ENCODE measurements at places on chromosomes 2 and 18.
A peak's percentile ranks its signal among the peaks of the same experiment; 100 is the strongest.

- no peak for DNase-seq
Observed at GRCh38 chr18:1891641-1892040, 679.7 kb downstream of the METTL4 start.

DNA sequence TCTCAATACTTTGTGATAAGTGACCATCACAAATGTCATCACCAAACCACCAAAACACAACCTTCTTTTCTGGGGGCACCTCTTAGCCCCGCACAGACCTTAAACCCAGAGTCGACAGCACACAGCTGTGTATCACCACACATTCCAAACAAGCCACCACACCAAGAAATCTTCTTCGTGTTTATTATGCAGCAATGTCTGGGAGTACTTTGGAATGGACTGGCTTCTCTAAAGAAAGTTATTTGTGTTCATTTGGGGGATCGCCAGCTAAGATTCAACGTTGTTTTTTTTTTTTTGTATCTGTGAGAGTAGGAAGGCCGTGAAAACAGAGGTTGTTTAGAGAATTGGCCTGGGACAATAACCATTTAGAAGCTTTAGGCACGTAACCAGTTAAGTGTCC is 1.1 kb upstream of the MTA3 start:
- no peak for DNase-seq

DNA sequence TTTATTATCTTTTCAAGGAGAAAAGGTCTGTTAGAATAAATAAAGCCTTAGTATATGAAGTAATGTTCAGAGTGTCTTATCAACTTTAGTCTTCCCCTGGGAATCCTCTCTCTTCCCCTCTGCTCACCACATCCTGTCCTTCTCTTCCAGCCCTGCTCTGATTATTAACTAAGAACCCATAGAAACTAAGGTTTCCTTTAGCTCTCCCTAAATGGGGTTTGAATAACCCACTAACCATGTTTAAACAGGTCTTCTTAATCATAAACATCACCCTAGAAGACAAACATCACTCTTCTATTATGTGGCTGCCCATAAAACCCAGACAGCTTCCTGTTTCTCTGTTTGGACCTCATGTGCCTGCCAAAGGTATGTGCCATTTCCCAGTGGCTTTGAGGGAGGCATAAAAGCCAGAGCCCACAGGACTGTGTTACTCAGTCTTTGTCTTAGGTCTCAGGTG is 50.1 kb downstream of the SLC14A1 start:
- DNase-seq, result no peak

GRCh38 chr2:158079672-158080071 is 22.0 kb upstream of the UPP2 start:
- no peak for DNase-seq

GRCh38 chr18:9663377-9663776 is 44.7 kb upstream of the RAB31 start:
- DNase-seq, result no peak

DNA sequence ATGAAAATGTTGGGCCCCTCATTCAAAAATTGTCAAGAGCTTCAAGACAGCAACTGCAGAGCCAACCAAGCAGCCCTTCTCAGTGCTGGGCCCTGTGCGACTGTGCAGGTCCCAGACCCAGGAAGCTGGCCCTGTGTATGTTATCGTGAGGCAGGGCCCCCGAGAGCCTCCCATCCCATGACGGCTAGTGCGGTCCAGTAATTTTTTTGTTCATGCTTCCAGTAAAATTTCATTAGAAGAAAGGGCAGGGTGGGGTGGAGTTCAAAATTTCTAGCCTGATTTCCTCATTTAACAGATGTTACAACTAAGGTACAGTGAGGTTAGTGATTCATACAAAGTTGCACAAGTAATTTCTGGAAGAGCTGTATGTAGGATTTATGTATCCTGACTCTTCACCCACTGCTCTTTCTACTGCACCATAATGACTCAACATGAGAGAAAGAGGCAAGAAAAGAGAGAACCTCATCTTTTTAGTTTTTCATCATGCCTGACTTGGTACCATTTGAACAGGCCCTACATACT is 105.5 kb downstream of the ZEB2 start:
- DNase-seq, result peak; percentile 18

DNA sequence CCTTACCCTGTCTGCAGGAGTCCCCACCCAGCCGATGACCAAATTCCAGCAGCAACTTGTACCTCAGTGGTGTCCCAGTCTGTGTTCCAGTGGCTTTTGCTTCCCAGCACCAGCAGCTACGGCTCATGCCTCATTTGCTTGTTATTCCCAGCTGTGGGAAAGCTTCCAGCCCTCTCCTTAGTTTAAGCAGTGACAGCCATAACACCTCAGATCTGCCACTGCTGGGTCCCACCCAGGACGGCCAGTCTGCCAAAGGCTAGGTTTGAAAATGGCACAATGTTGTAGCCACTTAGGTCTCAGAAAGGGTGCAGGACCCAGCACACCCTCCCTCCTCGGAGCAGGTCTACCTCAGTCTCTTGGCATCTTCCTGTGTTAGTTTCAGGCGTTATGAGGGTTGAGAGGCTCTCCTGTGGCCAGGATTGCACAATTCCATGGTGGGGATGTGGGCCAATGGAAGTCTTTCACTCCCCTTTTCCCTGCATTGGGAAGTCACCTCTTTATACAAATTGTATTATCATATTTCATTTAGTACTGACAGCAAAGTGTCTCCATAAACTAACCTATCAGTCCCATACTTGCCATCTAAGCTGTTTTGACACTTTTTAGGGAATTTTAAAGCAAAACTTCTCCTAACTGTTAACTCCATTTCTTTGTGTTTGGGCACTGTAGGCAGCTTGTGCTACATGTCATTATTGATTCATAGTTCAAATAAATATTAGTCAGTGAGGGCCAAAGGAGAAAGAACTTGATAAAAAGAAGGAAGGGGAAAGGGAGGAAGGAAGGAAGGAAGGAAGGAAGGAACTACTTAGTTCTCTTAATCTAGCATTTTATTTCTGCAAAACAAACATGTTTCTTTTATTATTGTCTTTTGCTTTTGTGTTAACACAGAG is 62.9 kb upstream of the FAM110C start:
- no peak for DNase-seq

GRCh38 chr2:84776011-84776410 is 104.9 kb downstream of the TRABD2A start:
- DNase-seq, result no peak

DNA sequence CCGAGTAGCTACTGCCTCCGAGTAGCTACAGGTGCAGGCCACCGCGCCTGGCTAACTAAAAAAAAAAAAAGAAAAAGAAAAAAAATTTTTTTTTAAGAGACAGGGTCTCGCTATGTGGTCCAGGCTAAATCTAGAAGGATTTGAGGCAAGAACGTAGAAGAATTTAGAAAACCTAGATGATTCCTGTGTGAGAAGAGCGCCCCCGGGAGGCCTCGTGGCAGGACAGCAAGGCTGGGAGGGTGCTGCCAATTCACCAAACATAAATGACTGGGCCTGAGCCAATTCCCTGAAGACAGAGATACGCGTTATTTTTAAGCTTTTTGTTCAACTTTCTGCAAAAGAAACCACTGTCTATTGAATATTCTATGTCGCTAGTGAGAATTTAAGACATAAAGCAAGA is 90.1 kb upstream of the TGFA start:
- DNase-seq, result no peak

DNA sequence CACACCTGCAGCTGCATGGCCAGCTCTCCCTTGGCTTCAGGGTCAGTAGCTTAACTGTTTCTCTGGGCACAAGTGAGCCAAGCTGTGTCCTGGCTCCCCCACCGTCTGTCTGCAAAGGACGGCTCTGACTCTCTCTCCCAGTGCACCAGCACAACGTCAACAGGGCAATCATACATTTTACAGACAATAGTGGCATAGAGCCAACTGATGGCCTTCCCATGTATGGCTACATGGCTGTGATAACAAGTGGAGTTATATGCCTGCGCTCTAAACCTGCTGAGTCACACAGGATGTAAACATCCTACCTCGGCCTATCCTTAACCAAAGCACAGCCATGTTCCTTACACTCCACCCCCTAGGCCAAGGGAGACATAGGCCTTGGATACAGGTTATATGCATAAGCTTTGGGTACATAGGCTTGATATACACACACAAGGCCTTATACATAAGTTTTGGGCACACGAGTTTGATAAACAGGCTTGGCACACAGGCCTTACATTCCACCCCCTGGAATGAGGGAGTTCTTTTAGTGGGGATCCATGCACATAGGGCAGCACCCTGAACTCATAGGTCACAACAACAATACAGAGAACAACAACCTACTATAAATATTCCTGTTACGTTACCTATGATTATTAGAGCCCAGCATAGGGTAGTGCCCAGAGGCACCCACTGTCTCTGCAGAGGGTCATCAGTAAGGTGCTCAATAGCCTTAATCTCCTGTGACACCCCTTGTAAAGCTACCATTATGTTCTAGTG is 17.7 kb downstream of the PHOSPHO2 start:
- DNase-seq, result no peak

DNA sequence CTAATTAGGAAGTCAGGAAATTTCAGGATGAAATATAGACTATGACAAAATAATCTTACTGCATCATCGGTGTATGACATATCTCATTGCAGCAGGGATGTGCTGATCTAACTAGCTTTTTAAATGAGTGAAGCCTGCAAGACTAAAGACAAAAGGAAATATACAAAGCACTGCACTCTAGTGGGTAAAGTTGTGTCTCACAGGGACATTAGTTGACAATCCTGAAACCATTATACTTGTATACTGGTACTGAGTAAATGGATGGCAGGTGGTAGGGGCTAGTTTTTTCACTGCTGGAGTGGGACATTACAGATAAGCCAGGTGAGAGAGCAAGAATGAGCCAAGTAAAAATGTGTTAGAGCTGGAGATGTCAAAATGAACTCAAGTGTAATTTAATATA is 317.5 kb upstream of the RAB6C start:
- DNase-seq, result no peak

DNA sequence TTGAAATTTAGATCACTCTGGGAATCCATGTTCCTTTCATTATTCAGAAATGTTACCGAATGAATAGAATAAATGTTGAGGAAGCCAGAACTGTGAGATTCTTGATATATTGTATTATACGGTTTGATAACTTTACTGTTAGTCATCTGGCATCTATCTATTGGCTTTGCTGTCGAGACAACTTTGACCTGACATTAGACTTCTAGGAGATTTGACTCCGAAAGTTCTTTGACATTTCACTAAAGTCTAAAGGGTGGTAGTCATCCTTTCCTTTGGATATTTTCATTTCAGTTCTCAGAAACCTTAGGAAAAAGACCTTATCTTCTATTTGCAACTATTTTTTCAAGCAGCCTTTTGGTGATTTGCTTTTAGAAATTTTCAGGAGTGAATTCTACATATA is 1.9 kb downstream of the BMPR2 start:
- no peak for DNase-seq

GRCh38 chr2:23522726-23523372 is 137.9 kb downstream of the KLHL29 start:
- no peak for DNase-seq

GRCh38 chr2:60644951-60645350 is 91.5 kb upstream of the BCL11A start:
- no peak for DNase-seq

GRCh38 chr18:58309610-58310239 is 265.7 kb downstream of the NEDD4L start:
- no peak for DNase-seq

- no peak for DNase-seq
Observed at GRCh38 chr2:180191432-180192124, 184.5 kb upstream of the CWC22 start.

DNA sequence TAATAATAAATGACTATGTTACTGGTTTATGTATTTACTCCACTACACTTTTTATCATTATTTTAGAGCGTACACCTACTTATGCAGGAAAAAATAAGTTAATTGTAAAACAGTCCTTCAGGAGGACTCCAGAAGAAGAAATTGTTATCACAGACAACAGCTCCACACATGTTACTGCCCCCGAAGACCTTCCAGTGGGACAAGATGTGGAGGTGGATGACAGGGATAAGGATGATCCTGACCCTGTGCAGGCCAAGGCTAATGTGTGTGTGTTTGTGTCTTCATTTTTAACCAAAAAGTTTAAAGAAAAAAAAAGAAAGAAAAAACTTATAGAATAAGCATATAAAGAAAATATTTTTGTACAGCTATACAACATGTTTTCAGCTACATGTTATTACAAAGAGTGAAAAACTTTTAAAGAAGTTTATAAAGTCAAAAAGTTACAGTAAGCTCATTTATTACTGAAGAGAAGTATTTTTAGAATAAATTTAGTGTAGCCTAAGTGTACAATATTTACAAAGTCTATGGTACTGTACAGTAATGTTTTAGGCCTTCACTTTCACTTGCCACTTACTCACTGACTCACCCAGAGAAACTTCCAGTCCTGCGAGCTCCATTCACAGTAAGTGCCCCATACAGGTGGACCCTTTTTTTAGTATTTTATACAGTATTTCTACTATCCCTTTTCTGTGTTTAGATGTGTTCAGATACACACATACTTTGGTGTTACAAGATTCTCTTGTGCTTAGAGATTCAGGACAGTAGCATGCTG is 7.5 kb downstream of the TGFBRAP1 start:
- no peak for DNase-seq

DNA sequence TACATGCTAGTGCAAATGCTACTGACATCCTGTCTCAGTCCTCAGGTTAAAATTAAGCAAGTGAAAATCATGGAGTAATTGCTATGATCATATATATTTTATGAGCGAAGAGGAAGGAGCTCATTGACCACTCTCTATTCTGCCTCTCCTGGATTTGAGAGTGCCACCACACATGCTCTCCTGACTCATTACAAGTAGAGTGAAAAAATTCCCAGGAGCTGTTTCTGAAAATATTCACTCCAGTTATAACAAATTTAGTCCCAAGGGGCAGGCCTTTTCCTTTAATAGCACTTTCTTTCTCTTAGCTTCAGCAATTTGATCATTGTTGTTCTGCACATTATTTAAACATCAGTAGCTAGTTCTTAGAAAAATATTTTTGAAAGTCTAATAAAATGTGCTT is 155.0 kb upstream of the MAPRE2 start:
- no peak for DNase-seq

GRCh38 chr2:110858993-110859701 is 126.8 kb downstream of the ACOXL start:
- no peak for DNase-seq

DNA sequence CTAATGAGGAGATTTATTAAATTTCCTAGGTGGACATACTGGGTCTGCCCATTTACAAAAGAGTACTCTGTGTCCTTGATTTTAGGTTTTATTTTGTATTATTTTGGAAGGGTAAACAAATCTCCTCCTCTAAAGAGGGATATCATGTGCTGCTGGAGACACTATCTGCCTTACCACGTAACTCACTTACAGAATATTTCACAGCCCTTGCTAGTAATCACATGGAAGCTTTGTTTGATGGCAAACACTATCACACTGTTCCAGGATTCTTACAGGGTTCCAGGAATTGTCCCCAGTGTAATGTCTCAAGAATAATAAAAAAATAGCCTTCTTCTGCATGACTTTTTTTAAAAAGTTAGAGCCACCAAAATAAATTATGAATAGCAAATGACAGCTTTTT is 29.2 kb upstream of the ACVR1C start:
- no peak for DNase-seq

Measured in stimulated activated naive CD8-positive, alpha-beta T cell treated with anti-CD3 and anti-CD28 coated beads, Interleukin-15, Interleukin-2, amounts not matched to agents 100 U/mL and 50 U/mL, for 24 hours (primary cell).